Activated naive CD8-positive, alpha-beta T cell treated with anti-CD3 and anti-CD28 coated beads, Interleukin-2, amount 10 ng/mL, durations not matched to agents 7 days and 5 days (primary cell): ENCODE measurements at places on chromosomes 4 and X.

- H3K36me3 ChIP-seq, result peaks cover 20% of the 10 kb centered on the region
- peaks cover 14% of the 10 kb centered on the region for H3K4me1 ChIP-seq
- H3K27me3 ChIP-seq, result no peaks in the 10 kb centered on the region
- DNase-seq, result no peak
- H3K27ac ChIP-seq, result peak overlapping the region; percentile 54
These were observed 5.0 kb downstream of the PLP2 start for GRCh38 chrX:49176421-49177326.

DNA sequence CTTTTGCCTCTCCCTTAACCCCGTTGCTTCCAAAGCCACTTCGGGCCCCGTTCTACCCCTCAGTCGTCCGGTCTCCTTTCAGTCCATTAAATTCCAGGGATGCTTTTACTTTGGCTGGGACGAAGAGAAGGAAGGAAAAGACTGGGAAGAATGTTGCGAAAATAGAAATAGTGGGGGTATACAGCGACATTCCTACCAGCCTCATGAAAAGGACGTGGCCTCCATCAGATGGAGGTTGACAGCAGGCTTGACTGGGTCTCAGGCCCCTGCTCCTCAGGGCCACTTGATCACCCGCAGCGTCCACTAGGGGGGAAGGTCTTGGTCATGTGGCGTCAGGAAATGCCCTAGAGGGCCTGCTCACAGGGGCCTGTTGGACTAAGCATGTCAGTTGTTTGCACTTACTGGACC, 657 bp upstream of the ANKRD50 start:
- DNase-seq, result peak; percentile 30
- H3K27ac ChIP-seq, result peak overlapping the region; percentile 51
- H3K4me1 ChIP-seq, result peaks cover 8% of the 10 kb centered on the region
- H3K36me3 ChIP-seq, result no peaks in the 10 kb centered on the region

DNA sequence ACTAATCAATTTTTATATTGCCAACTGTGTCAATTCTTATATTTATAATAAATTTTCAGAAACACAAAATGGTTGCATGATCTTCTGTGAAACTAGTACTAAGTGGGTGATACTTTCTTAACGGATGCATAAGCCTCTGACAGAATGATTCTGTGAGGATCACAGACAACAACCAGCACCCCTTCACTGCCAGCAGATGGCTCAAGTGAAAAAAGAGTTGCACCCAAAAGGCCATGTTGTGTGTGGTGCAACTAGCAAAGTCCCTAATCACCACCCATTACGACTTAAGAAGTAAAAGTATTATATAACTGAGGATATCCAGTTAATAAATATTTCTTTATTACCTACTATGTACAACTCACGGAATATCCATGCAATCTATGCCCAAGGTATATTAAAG, 334.0 kb downstream of the PCDH19 start:
- H3K4me1 ChIP-seq, result no peaks in the 10 kb centered on the region
- H3K27ac ChIP-seq, result no peak overlapping the region
- DNase-seq, result no peak
- no peaks in the 10 kb centered on the region for H3K36me3 ChIP-seq

DNA sequence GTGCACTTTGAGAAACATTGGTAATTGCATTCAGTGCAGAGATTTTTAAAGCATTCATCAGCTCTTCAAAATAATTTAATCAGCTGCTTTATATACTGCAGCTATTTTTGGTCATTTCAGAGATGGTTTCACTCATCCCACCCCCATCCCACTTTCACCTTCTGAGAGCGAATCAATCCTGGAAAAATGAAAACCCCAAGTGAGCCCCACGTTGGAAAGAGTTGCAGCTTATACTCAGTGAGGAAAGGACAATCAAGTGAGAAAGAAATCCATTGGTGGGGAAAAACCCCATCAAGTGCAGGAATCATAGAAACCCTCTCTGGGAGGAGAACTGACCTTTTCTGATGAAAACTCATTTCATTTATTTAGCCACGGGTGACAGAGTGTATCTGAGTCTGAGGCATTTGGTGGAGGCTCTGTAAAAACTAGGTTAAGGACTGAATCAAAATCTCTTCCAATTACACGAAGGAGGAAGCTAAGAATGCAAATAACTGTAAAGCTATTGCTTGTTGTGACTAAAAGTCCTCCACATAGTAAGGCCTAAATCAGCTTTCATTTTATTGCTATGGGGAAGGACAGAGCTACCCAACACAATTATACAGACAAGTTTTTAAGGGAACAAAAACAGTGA, 240.4 kb upstream of the PGRMC2 start:
- DNase-seq, result no peak
- H3K36me3 ChIP-seq, result peaks cover 2% of the 10 kb centered on the region
- H3K27ac ChIP-seq, result no peak overlapping the region
- no peak overlapping the region for H3K4me3 ChIP-seq

GRCh38 chr4:70680934-70681333, 7.4 kb upstream of the UTP3 start:
- H3K27me3 ChIP-seq, result no peaks in the 10 kb centered on the region
- no peak overlapping the region for H3K4me3 ChIP-seq
- no peak for DNase-seq
- no peak overlapping the region for H3K27ac ChIP-seq

- peaks cover 16% of the 10 kb centered on the region for H3K36me3 ChIP-seq
- no peak overlapping the region for H3K4me3 ChIP-seq
- no peak overlapping the region for H3K27ac ChIP-seq
These were observed 79.6 kb downstream of the ANTXR2 start for GRCh38 chr4:79993476-79993875.

DNA sequence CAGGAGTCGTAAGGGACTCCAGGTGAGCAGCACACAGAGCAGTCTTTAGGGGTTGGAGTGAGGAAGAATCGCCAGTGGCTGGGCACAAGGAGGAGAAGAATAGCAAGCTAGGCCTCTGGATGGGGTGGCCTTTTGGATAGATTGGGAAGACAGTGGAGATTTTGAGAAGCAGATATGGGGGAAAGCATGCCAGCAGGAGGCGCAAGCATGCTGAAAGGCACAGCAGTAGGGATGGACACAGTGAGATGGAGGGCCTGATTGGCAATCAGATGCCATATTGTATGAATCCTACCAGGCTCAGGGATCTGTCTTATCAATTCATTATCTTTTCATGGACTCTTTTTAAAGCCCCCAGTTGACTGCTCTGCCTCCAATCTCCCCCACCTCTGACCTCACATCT, 60.4 kb upstream of the MAGEA4 start:
- no peaks in the 10 kb centered on the region for H3K36me3 ChIP-seq
- DNase-seq, result no peak
- no peak overlapping the region for H3K27ac ChIP-seq
- no peaks in the 10 kb centered on the region for H3K27me3 ChIP-seq
- no peaks in the 10 kb centered on the region for H3K4me1 ChIP-seq

- H3K27me3 ChIP-seq, result no peaks in the 10 kb centered on the region
- peaks cover 12% of the 10 kb centered on the region for H3K4me1 ChIP-seq
- H3K27ac ChIP-seq, result no peak overlapping the region
- peaks cover 2% of the 10 kb centered on the region for H3K36me3 ChIP-seq
These were observed 48.1 kb upstream of the S100G start for GRCh38 chrX:16601885-16602284.

GRCh38 chr4:83112231-83112630, 2.3 kb downstream of the PLAC8 start:
- H3K4me1 ChIP-seq, result peaks cover 33% of the 10 kb centered on the region
- no peaks in the 10 kb centered on the region for H3K27me3 ChIP-seq
- H3K27ac ChIP-seq, result peak overlapping the region; percentile 97
- H3K36me3 ChIP-seq, result peaks cover 46% of the 10 kb centered on the region
- DNase-seq, result no peak

GRCh38 chr4:164396439-164396838, 357.5 kb upstream of the SMIM31 start:
- no peaks in the 10 kb centered on the region for H3K36me3 ChIP-seq
- no peaks in the 10 kb centered on the region for H3K4me1 ChIP-seq
- no peaks in the 10 kb centered on the region for H3K27me3 ChIP-seq
- H3K27ac ChIP-seq, result no peak overlapping the region
- no peak for DNase-seq

- DNase-seq, result no peak
- no peak overlapping the region for H3K27ac ChIP-seq
- no peaks in the 10 kb centered on the region for H3K27me3 ChIP-seq
- H3K4me1 ChIP-seq, result no peaks in the 10 kb centered on the region
These were observed 1285.8 kb downstream of the TECRL start for GRCh38 chr4:63123441-63123840.
